ENCODE measurements at places on chromosomes 2 and 18.
A peak's percentile ranks its signal among the peaks of the same experiment; 100 is the strongest.

DNA sequence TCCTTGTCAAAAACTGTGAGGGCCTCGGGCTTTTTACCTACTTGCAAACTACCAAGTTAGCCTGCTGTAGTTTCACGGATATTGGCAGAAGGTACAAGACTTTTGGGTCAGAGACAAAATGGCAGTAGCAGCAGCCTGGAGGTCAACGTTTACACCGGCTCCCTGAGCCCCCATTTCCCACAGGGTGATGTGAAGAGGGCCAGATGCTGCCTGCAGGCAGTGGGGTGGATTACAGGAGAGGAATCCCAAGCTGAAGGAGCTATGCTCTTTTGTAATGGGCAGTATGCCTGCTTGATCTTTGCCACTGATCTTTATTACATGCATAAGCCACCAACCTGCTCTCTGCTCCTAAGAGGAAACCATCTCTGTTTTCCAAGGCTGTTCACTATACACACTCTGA is 29.5 kb upstream of the SP5 start:
- DNase-seq, result no peak

DNA sequence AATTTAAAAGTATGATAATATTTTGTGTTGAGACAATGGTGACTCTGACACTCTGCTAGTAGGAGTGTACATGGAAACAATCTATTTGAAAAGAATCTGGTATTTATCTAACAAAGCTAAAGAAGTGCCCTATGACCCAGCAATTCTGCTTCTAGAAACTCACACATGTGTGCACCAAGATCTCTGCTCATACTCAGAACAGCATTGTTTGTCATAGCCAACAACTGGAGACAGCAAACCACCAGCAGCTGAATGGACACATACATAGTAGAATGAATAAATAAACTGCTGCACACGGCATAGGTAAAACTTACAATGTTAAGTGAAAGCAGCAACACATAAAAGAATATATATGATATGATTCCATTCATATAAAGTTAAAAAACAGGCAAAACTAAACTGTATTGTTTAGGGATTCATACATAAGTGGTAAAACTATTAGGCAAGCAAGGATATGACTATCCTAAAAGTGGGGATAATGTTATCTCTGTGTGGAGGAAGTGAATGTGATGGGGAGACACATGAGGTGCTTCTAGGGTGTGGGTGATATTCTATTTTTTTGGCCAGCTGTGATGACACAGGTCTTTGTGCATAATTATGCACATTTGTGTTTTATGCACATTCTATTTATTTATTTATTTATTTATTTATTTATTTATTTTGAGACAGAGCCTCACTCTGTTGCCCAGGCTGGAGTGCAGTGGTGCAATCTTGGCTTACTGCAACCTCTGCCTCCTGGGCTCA is 71.1 kb downstream of the RFTN2 start:
- no peak for DNase-seq

- DNase-seq, result no peak
Measured at GRCh38 chr2:44951714-44952113, 10.2 kb downstream of the SIX3 start.

DNA sequence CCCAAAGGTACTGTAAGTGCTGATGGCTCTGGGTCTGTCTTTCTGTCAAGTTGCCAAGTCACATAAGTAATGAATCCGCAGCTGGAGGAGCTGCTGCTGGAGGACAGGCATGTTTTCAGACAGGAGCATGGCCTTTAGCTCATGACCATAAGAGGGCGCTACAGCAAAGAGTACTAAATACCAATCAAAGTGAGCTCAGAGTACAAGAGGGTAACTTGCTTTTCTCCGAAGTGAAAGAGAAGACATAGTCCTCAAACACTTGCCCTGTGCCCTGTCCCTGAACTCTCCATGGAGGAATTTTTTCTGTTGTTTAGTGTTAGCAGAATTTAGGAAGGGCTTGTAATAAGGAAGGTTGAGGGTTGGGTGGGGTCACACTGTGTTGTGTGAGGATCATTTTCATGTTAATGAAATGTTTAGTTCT is 58.0 kb upstream of the EML6 start:
- DNase-seq, result peak; percentile 62

GRCh38 chr2:31586230-31586629 is 5.5 kb upstream of the SRD5A2 start:
- DNase-seq, result no peak

DNA sequence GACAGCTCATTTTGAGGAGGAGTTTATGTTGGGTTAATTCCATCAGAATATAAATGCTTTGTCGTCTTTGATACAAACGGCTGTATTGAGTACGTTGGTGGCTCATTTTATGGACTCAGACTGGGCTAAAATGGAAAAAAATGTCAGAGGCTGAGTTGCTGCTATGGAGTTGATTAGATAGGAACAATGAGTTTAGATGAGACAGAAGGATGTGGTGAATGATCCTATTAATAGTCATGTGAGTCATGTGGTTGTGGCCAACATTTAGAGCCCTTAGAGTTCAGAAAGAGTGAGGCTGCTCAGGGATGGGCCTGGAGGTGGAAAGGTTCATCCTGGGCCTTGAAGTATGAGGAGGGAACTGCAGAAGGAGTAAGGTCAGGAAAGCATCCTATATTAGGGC is 434.2 kb downstream of the MEIS1 start:
- DNase-seq, result no peak

DNA sequence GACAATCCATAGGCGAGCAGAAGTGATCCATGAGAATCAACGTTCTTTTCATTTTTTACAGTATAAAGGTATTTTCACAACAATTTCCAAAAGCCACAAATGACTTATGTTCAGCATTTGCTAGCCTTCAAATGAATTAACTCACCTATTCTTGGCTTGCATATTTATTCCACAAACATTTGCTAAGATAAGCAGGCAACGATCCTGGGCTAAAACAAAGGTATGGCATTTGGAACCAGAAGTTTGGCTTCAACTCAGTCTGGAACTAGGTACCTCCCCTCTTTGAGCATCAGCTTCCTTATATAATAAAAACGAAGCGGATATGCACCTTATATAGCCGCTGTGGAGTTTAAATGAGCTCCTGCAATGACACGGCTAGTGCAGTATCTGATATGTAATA is 20.5 kb downstream of the CYRIA start:
- DNase-seq, result no peak

DNA sequence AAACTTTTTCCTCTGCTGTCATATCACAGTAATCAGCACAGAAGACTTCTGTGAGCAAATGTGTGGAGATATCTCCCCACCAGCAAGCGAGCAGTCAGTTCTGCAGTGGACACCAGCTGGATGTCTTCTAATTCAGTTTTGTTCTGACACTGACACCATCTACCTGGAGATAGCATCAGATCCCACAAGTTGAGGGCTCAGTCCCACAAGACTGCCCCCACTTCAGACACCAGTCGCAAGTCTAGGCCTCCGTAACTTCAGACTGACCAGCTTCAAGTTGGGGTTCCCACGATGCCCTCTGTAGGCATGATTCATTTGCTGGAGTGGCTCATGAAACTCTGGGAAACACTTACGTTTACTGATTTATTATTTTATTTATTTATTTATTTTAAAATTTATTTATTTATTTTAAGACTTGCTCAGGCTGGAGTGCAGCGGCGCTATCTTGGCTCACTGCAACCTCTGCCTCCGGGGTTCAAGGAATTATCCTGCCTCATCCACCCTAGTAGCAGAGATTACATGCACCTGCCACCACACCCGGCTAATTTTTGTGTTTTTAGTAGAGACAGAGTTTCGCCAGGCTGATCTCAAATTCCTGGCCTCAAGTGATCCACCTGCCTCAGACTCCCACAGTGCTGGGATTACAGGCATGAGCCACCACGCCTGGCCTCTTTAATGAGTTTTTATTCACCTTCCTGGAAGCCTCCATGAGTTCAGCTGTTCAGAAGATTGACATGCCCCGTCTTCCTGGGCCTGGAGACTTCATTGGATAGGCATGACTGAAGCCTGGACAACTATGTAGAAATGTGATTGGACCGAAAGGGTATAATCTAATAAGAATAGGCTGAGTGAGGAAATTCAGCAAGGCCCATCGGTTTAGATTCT is 55.7 kb downstream of the PAPOLG start:
- DNase-seq, result no peak

Measured in transverse colon (tissue), 4 donors.